Mucosa of gallbladder (tissue), 1 donor: ENCODE measurements at places on chromosomes 5 and 9. TPM values are rescaled to one million over a fixed set of nuclear protein-coding genes. Genes with fewer than 3 reads are reported as not detected.

DNA sequence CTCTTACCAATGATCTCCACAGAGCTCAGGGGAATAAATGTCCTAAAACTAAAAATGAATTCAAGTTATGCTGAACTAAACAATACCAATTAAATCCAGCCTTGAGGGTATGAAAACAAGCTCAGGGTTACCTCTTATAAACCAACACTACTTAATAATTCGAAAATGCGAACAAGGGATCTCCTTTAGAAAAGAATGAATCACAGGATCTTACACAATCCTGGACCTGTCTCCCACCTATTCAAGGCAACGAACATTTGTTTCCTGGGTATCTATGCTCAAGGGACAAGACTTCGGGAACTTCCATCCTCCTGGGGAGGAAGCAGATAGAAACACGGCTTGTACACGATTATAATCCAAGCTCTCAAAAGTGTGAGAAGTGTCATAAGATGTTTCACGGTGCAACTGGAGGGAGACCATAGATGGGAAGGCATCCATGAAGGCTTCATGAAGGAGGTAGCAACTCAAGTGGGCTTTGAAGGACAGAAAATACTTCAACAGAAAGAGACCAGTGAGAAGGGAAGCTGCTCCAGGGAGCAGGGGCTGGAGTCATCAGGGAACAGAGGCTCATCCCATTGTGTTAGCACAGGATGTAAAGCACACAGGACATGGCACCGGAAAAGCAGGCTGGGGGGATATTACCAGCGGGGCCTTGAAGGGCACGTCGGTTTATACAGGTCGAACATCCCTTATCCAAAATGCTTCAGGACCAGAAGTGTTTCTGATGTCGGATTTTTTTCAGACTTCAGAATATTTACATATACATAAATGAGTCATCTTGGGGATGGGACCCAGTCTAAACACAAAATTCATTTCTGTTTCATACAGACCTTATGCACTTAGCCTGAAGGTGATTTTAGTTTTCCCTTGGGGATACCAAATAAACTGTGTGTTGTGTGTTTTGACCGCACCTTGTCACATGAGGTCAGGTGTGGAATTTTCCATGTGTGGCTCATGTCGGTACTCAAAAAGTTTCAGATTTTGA lies 87.4 kb downstream of the TLE1 start:
- no peak for DNase-seq

DNA sequence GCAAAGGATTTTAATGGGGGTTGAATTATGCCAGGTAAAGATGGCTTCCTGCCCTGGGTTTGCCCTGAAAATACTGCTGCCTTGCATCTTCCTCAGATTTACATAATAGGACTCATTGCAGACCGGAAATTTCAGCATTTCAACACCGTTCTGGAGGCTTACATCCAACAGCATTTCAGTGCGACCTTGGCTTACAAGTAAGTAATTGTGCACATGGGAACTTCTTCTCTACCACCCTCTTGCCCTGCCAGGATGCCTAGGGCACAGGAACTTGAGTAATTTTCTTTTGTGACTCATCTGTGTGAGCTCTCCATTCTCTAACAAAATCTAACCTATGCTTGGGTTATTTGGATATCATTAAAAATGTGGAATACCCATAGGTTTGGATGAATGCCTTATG lies 80.2 kb downstream of the DOCK2 start:
- DNase-seq, result no peak

PDZD2 gene
- 2.7 TPM for total RNA-seq

DNA sequence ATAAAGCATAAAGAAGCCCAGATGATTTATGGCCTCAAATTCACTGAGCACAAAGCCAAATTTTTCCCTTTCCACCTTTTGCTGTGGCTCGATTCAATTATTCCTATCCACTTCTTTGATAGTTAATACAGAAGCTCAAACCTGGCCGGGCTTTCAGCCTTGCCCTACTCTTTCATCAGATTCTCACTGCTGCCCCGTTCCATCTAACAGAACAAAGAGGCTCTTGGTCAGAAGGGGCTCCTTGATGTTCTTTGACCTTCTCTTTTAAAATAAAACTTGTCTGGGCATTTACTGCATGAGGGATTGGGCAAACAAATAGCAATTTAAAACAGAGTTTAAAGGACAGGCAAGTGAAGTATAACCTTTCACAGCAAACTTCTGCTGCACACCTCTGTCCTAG lies 9.8 kb downstream of the GRXCR2 start:
- no peak for DNase-seq

DNA sequence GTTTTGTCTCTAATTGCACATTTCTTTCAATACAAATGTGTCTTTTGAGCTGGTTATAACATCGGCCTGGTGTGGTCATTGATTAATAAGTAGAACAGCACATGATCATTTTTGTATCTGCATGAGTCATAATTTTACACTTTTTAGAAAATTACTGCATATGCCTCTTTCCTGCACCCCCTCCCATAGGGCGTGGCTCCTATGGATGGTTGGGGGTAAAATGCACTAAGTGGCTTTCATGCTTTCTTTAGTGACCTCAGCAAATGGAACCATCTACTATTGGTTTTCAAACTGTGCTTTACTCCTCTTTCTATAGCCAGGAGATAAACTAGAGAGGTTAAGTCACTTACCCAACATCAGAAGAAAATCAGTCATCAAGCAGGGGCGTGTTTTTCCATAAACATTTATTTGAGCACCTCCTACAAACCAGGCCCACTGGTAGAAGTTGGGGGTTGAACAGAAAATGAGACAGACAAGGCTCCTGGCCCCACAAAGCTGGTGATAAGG lies 3.8 kb downstream of the ANXA6 start:
- no peak for DNase-seq

DNA sequence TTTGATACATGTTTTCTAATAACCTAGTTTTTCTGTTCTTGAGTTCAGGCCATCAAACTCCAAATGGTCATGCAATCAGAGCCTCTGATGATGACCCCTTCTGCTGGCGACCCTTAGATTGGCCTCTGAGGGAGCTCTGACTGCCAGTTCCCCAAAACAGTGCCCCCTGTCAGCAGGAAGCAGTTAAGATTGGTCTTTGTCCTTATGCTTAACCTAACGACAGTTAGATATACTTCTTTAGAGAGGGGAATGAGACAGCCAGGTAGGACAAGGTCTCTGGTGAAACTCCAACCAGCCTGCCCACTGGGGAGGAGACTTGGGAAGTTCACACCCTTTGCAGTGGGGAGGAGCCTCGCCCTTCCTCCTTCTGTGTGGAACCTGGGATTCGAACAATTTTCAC lies 390.4 kb upstream of the KIF2A start:
- no peak for DNase-seq

ANKRD34B gene
- not detected for total RNA-seq

GRCh38 chr9:101727612-101728524 lies 10.6 kb downstream of the GRIN3A start:
- DNase-seq, result no peak

DNA sequence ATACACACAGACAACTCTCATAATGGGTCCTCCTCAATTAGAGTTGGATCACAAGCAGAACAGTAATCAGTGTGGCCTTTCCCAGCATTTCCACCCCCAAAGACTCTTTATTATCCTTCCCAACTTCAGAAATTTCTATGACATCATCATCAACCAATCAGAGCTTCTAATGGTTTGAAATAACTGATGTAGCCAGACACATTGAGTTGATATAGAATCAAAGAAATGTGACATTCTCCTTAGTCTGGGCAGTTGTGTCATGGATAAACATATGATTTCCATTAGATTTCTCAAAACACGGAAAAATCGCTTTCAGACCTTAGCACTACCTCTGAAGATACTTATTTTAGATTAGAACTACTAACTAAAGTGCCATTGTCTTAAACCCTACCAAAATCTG lies 75.7 kb upstream of the NFIB start:
- DNase-seq, result no peak
